Adrenal gland (tissue), 19 donors: ENCODE measurements at places on chromosomes 2 and 18. TPM values are rescaled to one million over a fixed set of nuclear protein-coding genes. Genes with fewer than 3 reads are reported as not detected.

TUBA4A gene
- total RNA-seq: 18.1 TPM

LYG1 gene
- 0.78 TPM for total RNA-seq

MBD1 gene
- total RNA-seq: 70.4 TPM

- DNase-seq: no peak
Observed at GRCh38 chr2:119157850-119158511, 570 bp downstream of the C1QL2 start.

GRCh38 chr2:169546756-169547155 lies 26.9 kb downstream of the FASTKD1 start:
- DNase-seq: no peak

DNA sequence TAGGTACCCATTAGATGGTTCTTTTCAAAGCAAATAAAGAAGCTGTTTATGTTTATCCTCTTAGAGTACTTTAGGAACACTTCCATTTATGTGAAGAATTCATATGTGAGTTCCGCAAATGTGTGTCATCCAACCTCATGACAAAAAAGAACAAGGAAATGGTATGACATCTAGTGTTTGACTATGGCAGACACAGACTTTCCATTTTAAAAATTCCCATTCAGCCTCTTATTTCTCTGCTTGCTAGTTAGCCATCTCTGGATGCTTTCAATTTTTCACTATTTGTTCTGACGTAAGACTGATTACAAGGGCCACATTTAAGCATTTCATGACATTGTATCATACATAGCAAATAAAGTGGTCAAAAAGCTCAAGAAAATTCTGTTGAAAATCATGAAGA lies 103.0 kb downstream of the ZAP70 start:
- DNase-seq: no peak

D2HGDH gene
- total RNA-seq: 67.5 TPM

DNA sequence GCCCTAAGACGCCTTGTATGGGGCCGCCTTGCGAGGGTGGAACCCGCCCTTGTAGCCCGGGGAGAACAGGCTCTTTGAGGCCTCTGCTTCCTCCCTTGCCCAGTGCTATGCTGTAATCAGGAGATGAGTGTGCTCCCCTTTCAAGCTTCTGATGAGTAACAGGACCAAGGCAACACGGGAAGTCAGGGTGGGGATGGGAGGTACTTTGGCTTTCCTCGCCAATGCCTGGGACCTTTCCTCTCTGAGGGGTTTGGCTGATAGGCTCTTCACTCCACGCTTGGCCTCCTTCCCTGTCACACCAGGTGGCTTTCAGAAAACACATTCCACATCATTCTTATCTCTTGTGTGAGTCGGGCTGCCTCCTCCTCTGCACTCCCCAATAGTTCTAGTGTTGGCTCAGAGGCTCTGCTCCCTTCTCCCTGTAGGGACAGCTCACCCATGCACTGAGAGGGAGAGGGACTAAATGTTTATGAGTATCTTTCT lies 223.7 kb upstream of the TRIB2 start:
- peak; percentile 83 for DNase-seq
